ENCODE measurements at places on chromosomes 16 and 17.

DNA sequence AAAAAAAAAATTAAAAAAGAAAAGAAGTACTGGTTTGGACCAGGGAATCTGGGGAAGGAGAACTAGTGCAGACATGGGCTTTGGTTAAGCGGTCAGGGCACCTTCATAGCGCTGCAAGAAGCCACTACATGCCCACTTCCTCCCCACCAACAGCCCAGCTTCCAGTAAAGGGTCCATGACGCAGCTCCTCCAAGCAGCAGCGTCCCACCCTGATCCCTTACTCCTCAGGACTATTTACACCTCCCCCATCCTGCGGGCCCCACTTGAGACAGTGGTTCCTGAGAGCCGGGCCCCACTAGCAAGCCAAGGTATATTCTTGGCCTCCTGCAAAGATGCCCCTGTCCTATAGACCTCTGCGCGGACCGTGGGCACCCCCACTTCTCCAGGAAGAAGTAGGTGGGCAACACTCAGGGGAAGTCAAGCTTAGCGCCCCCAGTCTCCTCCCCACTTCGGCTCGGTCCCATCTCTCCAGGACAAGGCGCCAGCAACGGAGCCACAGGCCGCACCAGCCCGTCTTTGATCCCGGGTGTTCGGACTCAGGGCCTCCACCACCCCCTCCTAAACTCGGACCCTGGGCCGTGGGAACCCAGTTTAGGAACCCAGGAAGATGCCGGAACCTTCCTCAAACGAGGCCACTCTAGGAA, 913 bp upstream of the PRR14 start:
- no peak for DNase-seq

- no peak for DNase-seq
These were observed 32.2 kb downstream of the TEX2 start for GRCh38 chr17:64230791-64231408.

- no peak for DNase-seq
These were observed 203.7 kb upstream of the CDH5 start for GRCh38 chr16:66162821-66163220.

GRCh38 chr16:582614-583331, 7.1 kb upstream of the RAB40C start:
- DNase-seq, result no peak

- no peak for DNase-seq
These were observed 47.9 kb downstream of the SNX29 start for GRCh38 chr16:12024429-12024828.

DNA sequence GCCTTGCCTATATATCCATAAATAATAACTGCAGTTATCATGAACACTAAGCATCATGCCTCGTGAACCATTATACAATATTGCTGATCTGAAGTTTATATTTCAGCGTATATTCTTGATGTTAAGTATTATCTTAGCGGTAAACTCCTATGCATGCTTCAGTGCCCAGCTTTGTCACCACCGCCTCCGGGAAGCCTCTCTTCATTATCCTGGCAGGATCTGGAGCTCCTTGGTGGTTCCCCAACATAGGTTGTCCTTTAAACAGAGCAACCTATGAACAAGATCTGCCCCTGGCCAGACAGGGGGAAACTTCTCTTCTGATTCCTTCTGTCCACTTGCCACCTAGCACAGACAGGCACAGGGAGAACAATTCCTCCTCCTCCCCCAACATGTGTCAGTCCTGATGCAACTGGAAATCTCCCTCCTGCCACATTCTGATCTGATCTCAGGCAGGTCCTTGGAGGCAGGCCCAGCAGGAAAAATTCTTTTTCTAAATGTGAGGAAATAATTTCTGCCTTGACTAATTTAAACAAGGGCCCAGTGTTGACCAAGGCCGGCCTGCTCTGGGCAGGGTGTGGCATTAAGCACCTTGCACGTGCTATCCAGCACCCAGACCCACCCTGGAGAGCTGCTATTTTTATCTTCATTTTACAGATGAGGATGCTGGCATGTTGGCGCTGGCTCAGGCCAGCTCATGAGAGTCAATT, 22.4 kb downstream of the SPNS2 start:
- no peak for DNase-seq
